NCI-H1694 treated with DMSO at 0.1 percent for 48 hours (cell line): ENCODE measurements at places on chromosomes 11 and 22.

- peak; percentile 50 for DNase-seq
Measured at GRCh38 chr11:32892355-32893092, at the start of gene QSER1. TSS of gene QSER1 (plus strand) at chr11:32892811. CDS start at chr11:32893126, 315 bp downstream.

DNA sequence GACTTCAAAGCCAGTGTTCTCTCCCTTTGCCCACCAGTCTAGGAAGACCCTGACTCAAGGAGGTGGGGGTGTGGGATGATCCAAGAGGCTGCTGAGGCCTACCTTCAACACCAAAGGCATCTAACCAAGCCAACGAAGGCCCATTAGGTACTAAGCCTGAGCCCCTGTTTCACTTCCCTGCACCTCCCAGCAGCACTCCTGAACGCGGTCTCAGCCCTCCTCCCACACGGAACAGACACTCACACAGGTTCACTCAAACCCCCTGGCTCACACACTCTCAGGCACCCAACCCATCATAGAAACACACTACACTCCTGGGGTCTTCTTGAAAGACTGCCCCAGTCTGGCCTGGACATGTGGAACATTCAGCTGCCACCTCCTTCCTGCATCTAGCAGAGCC lies 40.7 kb downstream of the SLC22A12 start:
- no peak for DNase-seq

- no peak for DNase-seq
Measured at GRCh38 chr11:2542406-2542805, 97.6 kb downstream of the KCNQ1 start.

DNA sequence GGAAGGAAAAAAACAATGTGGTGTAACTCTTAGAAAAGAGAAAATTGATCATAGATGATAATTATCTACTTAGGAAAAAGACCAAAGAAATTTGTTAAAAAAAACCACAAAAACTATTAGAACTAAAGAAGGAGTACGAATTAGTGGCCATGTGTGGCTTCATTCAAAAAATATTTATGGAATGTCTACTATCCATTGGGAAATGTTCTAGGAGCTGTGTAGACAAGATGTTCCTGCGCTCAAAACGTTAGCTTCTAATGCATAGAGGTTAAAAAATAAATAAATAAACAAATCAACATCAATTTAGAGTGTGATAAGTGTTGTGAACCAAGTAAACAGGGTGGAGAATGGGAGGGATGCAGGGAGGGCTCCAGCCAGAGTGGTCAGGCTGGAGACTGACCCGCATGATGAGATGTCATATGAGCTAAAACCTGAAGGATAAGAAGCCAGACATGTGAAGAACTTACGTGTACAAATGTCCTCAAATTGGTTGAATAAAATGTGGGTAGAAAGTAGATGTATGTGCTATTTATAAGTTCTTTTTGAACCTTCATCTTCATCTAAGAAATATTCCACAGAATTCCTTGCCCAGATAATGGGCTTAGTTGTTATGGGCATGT lies 4.3 kb upstream of the EXPH5 start:
- no peak for DNase-seq

DNA sequence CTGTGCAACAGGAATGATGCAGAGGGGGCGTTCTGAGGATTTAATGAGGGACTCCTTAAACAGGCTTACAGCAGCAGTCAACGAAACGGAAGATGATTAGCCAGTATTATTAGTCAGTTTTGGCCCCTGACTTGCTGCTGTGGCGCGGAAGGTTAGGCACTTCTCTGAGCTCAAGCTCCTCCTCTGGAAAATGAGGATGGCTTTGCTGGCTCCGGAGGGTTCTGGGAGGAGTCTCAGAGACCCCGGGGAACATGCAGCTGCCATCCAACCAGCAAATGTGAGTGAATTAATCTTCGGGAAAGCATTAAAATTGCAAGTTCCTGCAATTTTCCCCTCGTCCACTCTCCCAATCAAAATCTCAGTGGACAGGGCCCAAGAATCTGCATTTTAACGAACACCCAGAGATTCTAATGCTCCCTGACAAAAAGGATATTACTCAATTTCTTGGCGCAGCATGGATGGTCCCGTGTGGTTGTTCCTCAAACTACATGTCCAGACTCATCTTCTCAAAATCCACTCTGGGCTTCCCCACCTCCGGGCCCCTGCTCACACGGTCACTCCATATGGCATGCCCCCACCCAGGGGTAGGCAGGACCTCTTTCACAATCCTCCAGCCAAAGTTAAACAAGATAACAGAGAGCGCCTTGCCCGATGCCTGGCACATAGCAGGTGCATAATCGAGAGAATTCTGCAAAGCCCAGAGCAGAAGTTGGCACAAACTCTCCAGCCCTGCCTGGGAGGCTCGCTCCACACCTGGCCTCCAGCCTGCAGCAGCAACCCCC lies 6.4 kb downstream of the ELFN2 start:
- DNase-seq = peak; percentile 27

GRCh38 chr11:109303342-109303741 lies 118.6 kb upstream of the C11orf87 start:
- DNase-seq = no peak

GRCh38 chr11:126839496-126839895 lies 161.1 kb downstream of the KIRREL3 start:
- DNase-seq = no peak

DNA sequence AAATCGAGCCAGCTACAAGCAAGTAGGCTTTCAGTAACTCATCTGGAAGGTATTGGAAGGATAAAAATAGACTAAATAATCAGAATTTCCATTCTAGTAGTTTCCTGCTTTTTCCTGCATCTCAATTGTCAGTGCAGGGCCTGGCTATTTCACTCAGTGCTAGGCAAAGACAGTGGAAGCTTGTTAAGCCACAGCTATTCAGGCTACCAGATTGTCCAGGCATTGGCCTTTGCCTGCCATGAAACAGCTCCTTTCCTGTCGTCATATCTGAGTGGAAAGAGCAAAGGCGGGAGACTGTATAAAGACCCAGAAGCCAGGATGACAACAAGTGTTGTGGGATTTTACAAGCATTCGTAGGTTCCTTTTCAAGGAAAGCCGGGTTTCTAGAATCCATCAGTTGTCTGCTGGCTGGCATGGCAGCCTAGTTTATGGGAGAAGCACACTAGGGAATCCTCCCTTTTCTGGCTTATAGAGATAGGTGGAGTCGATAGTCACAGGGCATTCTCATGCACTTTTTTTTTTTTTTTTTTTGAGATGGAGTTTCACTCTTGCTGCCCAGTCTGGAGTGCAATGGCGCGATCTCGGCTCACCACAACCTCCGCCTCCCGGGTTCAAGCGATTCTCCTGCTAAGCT lies 2.0 kb upstream of the TNRC6B start:
- DNase-seq = no peak

GRCh38 chr11:62842171-62842741 lies 2.9 kb upstream of the WDR74 start:
- DNase-seq = no peak

GRCh38 chr11:37087650-37088572 lies 489.9 kb upstream of the RAG2 start:
- DNase-seq = no peak

DNA sequence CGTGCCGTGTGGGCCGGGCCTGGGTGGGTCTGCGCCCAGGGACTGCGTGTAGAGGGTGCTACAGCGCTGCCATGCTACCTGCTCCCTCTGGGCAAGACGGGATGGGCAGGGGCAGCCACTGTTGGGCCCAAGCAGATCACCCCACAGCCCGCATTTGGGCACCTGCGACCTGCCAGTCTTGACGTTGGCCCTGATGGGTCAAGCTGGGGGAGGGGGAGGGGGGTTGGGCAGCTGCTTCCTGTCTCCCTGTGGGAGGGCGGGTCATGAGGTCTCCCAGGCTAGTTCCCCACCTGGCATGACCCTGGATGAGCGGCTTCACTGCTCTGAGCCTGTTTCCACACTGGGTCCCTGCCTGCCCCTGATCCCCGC lies 2.8 kb upstream of the RPS19BP1 start:
- no peak for DNase-seq

- no peak for DNase-seq
Measured at GRCh38 chr22:44944883-44945601, 64.8 kb downstream of the PHF21B start.

- peak; percentile 46 for DNase-seq
Measured at GRCh38 chr22:41979423-41980250, 10.4 kb downstream of the SEPTIN3 start.

- DNase-seq = peak; percentile 13
Measured at GRCh38 chr22:35575116-35575748, 34.6 kb downstream of the RASD2 start.

GRCh38 chr11:32847511-32847910 lies 17.8 kb downstream of the PRRG4 start:
- no peak for DNase-seq

DNA sequence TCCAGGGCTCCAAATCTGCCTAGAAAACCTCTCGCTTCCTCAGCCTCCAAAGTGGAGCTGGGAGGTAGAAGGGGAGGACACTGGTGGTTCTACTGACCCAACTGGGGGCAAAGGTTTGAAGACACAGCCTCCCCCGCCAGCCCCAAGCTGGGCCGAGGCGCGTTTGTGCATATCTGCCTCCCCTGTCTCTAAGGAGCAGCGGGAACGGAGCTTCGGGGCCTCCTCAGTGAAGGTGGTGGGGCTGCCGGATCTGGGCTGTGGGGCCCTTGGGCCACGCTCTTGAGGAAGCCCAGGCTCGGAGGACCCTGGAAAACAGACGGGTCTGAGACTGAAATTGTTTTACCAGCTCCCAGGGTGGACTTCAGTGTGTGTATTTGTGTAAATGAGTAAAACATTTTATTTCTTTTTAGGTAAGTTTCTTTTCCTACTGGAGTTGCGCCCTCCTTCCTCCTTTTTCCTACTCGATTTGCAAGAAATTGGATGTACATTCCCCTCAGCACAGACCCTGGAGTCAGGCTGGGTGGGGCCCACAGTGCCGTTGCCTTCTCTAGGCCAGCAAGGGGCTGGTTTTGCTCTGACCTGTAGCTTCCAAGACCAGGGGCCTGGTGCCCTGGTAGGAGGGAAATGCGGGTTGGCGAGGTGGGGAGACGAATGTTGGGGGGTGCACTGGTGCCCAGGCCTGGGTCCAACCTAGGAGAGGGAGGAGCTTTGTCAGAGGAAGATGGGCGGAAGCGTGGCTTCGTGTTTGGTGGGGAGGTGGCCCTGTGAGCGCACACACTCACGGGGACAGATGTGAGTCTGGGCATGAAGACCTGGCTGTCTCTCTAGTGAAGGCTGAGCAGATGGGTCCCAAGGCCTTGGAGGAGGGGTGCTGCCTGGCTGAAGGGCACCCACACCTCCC lies 50.6 kb downstream of the ST14 start:
- no peak for DNase-seq

- DNase-seq = no peak
Measured at GRCh38 chr11:104897891-104898684, at the start of gene CASP12. TSS of gene CASP12 (minus strand) at chr11:104898460.

DNA sequence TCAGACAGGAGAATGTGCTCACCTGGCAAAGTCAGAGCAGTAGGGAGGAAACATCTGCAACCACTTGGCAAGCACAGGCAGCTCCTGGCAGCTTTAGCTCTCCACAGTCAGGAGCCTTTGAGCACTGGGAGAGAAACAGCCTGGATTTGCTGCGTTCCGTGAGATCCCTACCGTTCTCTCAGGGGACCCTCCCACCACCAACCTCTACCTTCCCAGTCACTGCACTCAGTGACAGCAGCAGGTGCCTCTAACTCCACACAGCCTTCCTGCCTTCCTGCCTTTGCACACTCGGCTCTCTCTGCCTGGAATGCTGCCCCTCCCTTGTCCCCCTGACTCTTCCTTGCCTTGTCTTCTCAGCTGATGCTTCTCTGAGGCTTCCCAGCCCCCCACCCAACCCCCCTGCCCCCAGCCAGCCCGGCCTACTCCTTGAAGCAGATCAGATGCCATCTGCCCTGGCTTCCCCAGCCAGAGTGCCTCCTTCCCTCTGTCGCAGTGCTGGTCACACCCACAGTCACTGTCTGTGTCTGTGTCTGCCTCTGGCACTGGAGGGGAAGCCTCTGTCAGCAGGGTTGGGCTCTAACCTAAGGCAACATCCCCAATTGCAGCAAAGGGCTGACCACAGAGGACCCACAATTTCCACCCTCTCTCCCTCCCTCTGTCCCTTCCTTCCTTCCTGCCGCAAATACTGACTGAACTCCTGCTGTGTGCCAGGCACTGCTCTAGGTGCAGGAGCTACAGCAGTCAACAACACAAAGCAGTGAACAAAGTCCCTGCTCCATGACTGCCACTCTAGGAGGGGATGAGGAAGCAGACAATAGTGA lies 14.9 kb upstream of the TSKU start:
- DNase-seq = peak; percentile 45

- no peak for DNase-seq
Measured at GRCh38 chr22:43928468-43928867, 4.9 kb downstream of the PNPLA3 start.

- DNase-seq = peak; percentile 39
Measured at GRCh38 chr11:132632641-132633124, 899.6 kb downstream of the OPCML start.

DNA sequence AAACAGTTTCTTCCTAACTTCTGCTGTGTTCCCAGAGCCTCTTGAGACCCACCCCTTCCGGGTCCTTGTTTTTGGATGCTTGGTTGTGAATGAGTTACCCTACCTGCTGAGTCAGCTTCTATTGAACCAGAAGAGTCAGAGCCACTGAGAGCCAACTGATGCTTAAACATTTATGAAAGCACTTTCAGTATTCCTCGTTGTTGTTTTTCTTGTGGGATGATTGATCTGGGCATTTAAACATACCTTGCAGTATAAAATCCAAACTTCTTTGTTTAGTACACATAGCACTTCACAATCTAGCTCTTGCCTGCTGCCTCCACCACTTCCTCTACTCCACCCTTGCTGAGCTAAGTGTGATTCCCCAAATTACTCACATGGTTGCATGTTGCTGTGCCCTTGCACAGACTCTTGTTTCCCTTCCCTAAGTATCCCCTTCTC lies 5.5 kb downstream of the PRSS23 start:
- no peak for DNase-seq

DNA sequence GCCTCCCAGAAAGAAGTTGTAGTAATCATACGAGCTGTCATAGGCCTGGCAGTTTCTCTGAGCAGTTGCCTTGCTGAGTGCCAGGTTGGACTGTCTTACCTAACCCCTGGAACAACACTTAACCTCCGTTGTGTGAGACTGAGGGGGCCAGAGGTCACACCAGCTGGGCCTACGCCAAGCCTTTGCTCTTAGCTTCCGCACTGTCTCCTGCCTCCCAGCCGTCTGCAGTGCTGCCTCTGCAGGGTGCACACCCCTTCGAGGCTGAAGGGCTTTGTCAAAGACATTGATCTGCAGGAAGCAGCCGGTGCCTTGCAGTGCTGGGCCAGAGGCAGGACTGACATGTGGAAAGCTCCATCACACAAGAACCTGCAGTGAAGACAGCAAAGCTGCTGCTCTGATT lies 16.7 kb downstream of the TAB1 start:
- DNase-seq = no peak

- no peak for DNase-seq
Measured at GRCh38 chr22:48883211-48883960, 944.3 kb downstream of the BRD1 start.

DNA sequence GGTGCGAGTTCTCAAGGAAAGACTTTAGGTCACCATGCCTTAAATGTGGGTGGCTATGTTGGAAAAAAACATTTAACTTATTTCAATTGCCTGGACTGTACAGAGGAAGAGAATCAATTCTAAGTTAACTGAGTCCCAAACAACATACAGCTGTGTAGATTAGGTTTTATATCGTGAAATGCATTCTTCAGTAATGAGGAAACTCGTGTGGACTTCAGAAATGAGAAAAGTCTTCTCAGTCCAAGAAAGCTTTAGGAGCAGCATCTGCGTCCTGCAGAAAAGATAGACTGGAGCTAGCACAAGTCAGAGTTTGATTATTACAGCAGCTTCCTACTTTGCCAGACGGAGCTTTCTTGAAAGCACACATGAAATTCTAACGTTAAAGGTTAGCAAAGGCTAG lies 673.0 kb downstream of the OPCML start:
- no peak for DNase-seq
